ENCODE measurements at places on chromosomes 6 and 20.

- no peak for DNase-seq
Measured at GRCh38 chr6:135434991-135435390, 62.5 kb downstream of the AHI1 start.

DNA sequence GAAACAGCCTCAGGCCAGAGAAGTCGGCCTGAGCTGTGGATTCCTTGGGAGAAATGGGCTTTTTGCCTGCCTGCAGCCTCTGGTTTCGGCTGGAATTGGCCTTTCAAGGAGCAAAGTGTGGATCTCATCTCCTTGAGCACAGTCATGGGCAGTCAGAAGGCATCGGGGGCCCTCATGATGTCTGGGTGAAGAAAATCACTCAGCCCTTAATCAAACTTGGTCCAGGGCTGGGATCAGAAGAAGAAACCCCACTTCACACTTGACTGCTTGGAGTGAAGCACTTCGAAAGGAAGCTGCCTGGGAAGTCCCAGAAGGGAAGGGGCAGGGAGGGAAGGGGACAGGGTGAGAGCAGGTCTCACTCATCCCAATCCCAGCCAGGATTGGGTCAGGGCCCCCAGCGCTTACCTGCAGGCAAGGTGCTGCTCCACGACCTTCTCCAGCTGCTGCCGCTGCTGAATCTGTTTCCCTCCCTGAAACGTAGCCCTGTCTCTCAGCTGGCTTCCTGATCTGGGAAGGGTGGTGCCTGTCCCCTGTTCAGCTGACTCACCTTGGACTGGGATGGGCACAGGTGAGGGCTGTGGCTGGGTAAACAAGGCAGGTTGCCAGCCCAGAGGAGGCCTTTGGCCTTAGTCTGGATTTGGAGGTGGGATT is at the start of gene SDCBP2:
SDCBP2 (minus strand) TSS at position 460 of the 651 bp plus-strand sequence. CDS start 8,723 bp downstream, outside the sequence.
- no peak for DNase-seq

- DNase-seq: no peak
Measured at GRCh38 chr6:40738551-40739193, 151.5 kb upstream of the LRFN2 start.

- no peak for DNase-seq
Measured at GRCh38 chr6:125631165-125631564, 118.3 kb upstream of the HEY2 start.

GRCh38 chr6:160051390-160051789 is 70.2 kb upstream of the SLC22A1 start:
- DNase-seq: no peak

- no peak for DNase-seq
Measured at GRCh38 chr6:20751293-20751935, 217.2 kb downstream of the CDKAL1 start.

- DNase-seq: no peak
Measured at GRCh38 chr20:50919567-50919966, 11.7 kb downstream of the ADNP start.

GRCh38 chr20:41068806-41069205 is 40.2 kb downstream of the TOP1 start:
- DNase-seq: no peak

- no peak for DNase-seq
Measured at GRCh38 chr6:90233213-90233612, 63.4 kb downstream of the BACH2 start.

GRCh38 chr6:35021004-35021403 is 120.1 kb downstream of the TCP11 start:
- DNase-seq: no peak

GRCh38 chr6:1247056-1247455 is 64.8 kb upstream of the FOXQ1 start:
- no peak for DNase-seq

- DNase-seq: no peak
Measured at GRCh38 chr6:158028876-158029275, 47.2 kb downstream of the SYNJ2 start.

DNA sequence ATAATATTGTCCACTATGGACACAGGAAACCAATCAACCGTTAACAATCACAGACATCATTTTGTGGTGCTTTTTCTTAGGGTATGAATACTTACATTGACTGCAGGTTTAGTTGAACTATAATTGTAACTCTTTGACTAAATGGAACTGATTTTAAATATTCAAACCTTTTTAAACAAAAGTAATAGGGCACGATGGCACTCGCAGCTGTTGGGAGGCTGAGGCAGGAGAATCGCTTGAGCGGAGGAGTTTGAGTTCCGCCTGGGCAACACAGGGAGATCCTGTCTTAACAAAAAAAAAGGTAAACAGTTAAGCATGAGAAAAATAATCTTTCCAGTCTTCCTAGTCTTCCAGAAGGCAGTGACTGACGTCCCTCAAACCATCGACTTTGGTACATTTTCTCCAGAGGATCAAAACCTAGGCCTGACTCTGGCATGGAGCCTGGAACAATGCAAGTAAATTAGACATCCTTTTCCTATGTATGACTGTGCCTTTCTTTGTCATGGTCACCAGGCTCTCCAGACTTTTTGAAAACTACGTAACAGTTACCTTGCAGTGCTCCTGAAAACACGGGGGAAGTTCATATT is 16.6 kb upstream of the PRDM13 start:
- no peak for DNase-seq

- no peak for DNase-seq
Measured at GRCh38 chr6:119965008-119965407, 615.4 kb upstream of the MAN1A1 start.

GRCh38 chr6:36219081-36219480 is 22.5 kb downstream of the BRPF3 start:
- no peak for DNase-seq

DNA sequence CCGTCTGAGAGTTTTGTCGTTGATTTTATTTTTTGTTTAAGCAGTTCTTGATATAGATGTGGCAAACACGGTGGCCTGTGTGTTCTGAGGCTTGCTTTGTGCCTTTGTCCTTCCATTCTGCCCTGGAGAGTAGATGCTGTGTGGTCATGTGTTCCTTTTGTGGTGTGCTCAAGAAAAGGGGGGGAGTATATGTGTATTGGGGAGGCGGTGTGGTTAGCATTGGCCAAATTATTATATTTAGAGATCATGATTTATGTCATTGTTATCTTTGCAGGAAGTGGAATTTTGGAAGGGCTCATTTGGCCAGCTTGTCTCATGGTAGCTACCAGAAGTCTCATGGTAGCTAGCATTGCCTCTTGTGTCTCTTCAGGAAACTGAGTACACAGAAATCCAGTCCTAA is 16.4 kb downstream of the RREB1 start:
- no peak for DNase-seq

GRCh38 chr20:22698259-22698842 is 114.0 kb upstream of the FOXA2 start:
- no peak for DNase-seq

- DNase-seq: no peak
Measured at GRCh38 chr20:43189554-43190331, at the start of gene PTPRT. Gene PTPRT, minus strand, starts transcription at chr20:43189906. Its CDS starts 173 bp downstream, at chr20:43189733.

GRCh38 chr6:118776607-118777549 is 117.1 kb upstream of the ASF1A start:
- peak; percentile 38 for DNase-seq

DNA sequence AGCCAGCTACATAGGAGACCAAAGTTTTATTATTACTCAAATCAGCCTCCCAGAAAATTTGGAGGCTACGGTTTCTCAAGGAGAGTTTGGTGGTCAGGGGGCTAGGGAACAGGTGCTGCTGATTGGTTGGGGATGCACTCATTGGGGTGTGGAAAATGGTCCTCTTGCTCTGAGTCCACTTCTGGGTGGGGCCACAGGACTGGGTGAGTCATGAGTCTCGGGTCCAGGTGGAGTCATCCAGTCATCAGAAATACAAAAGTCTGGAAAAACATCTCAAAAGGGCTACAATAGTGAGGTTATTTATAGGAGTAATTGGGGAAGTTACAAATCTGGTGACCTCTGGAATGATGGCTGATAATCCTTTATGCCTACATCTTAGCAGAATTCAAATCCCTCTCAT is 54.3 kb upstream of the SLC22A16 start:
- DNase-seq: no peak

Measured in GM12864 (cell line).